ENCODE measurements at places on chromosomes 13 and 19. TPM values are rescaled to one million over a fixed set of nuclear protein-coding genes. Genes with fewer than 3 reads are reported as not detected.

Gene IL17D
- 1.3 TPM for total RNA-seq

Gene CALR
- 508 TPM for total RNA-seq

Gene WTIP
- 38.6 TPM for total RNA-seq

Gene CYP4F2
- 0.07 TPM for total RNA-seq
